Activated CD4-positive, CD25-positive, alpha-beta regulatory T cell (primary cell): ENCODE measurements at places on chromosomes 3 and 15.

GRCh38 chr3:179565496-179565895 lies 2.8 kb downstream of the ACTL6A start:
- no peak for DNase-seq

- DNase-seq, result no peak
These were observed 241.6 kb upstream of the KBTBD8 start for GRCh38 chr3:66756468-66757036.

- DNase-seq, result no peak
These were observed 16.7 kb downstream of the C3orf38 start for GRCh38 chr3:88166419-88166971.

GRCh38 chr15:56798639-56799038 lies 65.3 kb upstream of the ZNF280D start:
- no peak for DNase-seq

- no peak for DNase-seq
These were observed 162.5 kb upstream of the SOX2 start for GRCh38 chr3:181549266-181549665.
